Right hindlimb (tissue), 1 donor: ENCODE measurements at places on chromosomes 16 and 17.

DNA sequence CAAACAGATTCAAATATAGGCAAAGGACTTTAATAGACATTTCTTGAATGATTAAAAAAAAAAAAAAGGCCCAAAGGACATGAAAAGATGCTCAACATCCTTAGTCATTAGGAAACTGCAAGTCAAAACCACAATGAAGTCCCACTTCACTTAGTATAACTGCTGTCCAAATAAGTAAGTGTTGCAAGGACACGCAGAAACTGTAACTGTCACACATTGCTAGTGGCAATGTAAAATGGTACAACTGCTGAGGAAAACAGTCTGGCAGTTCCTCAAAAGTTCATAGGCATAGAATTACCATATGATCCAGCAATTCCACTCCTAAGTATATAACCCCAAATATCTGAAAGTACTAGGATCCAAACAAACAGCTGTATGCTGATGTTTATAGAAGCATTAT is 112.7 kb downstream of the BRIP1 start:
- no peak for DNase-seq

DNA sequence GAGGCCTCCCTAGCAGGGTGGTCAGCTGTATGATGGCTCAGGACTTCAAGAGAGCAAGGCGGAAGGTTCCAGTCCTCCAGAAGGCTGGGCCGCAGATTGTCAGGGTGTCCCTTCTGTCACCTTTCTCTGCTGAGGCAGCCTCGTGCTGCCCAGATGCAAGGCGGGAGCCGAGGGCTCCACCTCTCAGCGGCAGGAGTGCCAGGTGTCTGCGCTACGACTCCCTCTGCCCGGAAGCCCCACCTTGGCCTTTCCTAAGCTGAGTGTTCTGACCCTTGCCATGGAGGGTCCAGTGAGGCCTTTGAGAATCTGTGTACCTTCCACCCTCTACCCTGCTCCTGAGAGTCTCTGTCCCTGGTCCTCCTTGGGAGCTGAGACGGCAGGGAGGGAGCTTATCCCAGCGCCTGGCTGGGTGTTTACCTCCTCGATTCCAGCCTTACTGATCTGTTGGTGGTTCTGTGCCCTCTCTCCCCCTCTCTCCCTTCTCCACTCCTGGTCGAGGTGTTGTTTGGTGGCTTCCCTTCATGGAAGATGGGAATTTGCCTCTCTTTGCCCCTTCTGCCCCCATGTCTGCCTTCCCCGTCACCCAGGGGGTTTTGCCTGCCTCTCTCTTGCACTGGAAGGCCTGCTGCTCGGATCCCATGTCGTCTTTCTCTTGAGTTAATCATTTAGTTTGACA is 2.2 kb upstream of the ZNF750 start:
- DNase-seq = no peak

DNA sequence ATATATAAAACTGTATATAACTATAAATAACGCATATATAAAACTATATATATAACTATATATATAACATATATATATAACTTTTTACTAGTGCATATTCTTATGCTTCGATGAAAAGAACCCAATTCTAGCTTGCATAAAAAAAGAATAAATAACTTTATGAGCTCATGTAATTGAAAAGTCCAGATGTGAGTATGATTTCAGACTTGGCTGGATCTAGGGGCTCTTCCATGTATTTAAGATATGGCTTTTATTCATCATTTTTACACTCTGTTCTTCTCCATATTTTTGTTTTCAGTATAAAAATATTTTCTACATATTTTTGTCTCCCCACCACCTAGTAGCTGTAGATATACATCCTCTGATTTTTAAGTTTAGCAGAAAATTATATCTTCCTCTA is 417.5 kb downstream of the CDH11 start:
- no peak for DNase-seq

- DNase-seq = no peak
Observed at GRCh38 chr17:79137789-79138165, 63.2 kb downstream of the ENGASE start.

- peak; percentile 97 for DNase-seq
Observed at GRCh38 chr17:11598274-11599221, at the start of gene DNAH9. TSS of gene DNAH9 (plus strand) at chr17:11598470. CDS start at chr17:11598499, 29 bp downstream.

DNA sequence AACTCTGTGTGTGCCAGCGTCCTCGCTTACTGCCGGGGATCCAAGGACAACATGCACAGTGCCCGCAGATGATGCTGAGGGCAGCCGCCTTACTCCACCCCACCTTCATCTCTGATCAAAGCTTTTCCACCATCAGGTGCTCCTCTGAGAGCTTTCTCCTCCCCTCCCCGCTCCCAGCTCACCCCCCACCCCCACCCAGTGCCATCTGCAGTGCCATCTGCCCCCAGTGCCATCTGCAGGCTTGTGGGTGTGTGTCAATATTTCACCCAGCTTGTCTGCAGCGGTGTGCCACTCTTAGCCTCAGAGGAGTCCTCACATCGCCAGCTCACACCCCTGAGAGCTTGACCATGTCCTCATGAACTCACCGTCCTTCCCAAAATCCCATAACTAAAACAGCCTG is 98.2 kb upstream of the NOL11 start:
- DNase-seq = no peak

DNA sequence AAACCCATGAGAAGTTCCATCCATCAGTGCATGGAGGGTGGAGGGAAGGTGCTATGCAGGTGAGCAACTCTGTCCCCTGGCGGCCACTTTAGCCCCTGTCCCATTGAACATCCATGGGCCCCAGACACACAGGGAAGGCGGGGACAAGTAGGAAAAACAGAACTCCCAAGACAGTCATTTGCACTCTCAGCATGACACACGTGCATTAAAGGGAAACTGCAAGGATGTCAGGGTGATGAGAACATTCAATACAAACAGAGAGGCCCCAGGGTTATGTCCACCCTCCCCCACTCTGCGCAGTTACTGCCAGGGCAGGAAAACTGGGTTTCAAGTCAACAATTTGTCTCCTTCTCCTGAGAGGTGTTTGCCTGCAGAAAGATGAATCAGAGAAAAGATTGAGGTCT is 44.0 kb upstream of the AKTIP start:
- no peak for DNase-seq

DNA sequence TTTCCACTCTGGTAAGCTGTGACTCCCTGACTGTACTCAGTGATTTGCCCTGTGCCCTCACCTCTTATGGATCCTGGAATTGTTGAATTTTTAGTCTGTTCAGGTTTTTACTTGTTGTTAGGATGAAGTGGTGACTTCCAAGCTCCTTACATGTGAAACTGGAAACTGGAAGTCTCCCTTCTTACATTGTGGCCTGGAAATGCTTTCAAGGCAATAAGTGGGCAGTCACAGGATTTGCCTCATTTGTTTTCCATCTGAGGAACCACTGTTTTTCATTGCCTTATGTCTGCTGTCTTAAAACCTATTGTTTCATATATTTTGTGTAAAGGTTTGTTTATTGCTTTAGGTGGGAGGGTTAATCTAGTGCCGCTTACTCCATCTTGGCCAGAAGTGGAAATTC is 155.8 kb downstream of the CYB561 start:
- no peak for DNase-seq

DNA sequence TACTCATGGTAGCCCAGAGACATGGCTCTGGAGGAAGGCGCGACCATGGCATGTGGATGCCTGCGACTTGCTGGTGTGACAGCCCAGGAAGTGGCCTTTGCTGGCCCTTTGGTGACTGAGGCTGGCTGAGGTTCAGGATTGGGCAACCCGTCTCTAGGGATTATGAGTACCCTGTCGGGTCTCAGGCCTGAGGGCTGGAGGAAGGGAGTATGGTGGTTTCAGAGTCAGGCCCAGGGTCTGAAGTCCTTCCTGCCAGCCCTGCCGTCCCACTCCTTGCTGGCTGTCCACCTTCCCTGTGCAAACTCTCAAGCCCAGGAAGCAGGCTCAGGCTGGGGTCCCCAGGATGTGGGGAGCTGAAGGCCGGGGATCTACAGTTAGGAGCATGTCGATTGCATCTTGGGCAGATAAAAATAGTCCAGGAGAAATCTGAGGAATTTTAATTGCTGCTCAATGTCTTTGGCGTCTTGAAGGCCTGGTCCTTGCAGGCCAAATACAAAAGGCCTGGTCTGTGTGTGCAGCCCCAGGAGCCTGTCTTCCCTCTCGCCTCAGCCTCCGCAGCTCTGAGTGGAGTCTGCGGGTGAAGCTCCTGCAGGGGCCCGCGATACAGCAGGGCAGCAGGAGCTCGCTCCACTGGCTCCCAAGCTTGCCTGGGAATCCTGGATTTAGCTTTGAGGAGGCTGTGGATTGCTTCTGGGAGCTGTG is 52.5 kb downstream of the NKD1 start:
- DNase-seq = no peak

DNA sequence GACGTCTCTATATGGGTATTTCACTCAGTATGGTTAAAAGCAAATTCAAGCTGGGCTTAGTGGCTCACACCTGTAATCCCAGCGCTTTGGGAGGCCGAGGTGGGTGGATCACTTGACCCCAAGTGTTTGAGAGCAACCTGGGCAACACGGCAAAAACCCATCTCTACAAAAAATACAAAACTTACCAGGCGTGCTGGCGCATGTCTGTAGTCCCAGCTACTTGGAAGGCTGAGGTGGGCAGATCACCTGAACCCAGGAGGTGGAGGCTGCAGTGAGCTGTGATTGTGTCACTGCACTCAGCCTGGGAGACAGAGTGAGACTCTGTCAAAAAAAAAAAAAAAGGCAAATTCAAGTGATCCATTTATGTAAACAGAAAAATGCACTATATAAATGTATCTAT is 1.3 kb upstream of the TNFRSF17 start:
- DNase-seq = no peak

DNA sequence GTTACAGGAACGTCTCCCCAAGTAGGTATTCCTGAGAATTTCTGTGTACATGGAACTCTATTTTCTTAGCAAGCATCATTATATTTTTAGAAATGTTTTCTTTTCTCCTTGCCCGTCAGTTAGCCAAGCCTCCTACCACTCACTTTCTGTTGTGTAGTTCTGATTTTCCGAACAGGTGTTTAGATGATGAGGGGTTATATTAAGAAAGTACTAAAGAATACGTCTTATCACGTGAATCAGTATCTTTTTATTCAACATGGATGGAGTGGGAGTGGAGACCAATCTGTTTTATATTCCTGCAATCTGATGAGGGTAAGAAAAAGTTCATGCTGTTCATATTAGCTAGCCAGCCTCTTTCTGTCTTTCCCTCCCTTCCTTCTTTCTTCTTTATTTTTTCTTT is 29.4 kb downstream of the MSI2 start:
- no peak for DNase-seq

- peak; percentile 87 for DNase-seq
Observed at GRCh38 chr16:66604376-66605176, at the start of gene CMTM3. TSS of gene CMTM3 (plus strand) at chr16:66604704. CDS start at chr16:66604806, 102 bp downstream.

- no peak for DNase-seq
Observed at GRCh38 chr17:57679906-57680695, 65.0 kb downstream of the CCDC182 start.

- no peak for DNase-seq
Observed at GRCh38 chr17:51493206-51493605, 232.9 kb downstream of the UTP18 start.

GRCh38 chr16:69482410-69482991 is 58.1 kb downstream of the CYB5B start:
- DNase-seq = peak; percentile 79

DNA sequence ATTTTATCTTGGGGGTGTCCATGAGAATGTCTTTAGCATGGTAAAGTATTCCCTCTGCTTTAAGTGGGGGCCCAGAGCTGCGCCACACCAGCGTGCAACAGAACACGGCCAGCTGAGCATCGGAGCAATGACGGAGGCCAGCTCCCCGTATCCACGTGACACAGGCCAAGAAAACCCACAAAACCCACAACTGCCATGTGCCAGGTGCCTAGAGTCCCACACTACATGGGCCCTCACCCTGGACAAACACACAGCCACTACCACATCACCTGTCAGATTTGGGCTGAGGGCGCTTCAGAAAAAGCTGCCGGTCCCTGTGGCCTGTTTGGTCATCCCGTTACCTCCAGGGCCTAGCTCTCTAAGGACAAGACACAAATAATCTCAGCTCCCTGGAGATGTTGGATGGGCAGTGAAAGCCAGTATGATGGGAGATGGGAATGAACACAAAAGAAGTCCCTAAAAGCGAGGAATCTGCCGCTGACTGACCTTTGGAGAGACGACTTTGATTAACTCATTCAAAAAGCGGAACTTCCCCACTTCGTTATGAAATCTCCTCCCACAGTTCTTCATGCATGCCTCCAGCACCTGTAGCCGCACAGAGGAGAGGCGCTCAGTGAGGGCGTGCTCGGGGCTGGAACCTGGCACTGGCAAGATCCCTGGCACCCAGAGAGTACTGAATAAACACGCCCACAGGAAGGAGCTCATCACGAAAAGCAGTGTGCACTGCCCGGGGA is 17.1 kb downstream of the GGA3 start:
- no peak for DNase-seq

- DNase-seq = no peak
Observed at GRCh38 chr16:4780235-4780634, 7.9 kb downstream of the SEPTIN12 start.

DNA sequence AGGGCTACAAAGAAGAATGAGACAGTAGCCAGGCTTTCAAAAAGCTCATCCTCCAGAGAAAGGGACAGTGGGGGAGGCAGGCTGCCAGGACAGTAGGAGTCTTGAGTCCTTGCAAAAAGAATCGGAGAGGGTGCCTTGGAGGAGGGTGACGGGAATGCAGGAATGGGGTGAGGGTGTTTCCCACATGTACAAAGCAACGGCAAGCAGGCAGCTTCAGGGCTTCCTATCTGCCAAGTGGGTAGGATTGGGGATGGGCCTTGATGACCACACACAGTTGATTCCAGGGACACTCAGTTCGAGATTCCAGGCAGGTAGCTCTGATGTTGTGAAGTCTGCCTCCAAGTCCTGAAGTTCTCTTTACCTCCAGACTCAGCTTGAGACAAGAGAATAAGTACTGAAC is 54.4 kb downstream of the C17orf67 start:
- DNase-seq = no peak

DNA sequence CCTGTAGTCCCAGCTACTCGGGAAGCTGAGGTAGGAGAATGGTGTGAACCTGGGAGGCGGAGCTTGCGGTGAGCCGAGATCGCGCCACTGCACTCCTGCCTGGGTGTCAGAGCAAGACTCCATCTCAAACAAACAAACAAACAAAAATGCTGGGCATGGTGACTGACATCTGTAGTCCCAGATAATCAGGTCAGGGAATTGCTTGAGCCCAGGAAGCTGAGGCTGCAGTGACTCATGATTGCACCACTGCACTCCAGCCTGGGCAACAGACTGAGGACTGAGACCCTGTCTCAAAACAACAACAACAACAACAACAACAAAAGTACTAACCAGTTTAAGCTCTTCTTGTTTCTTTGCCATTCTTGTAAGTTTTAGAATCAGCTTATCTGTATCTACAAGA is 383.0 kb upstream of the PMFBP1 start:
- DNase-seq = no peak
